ENCODE measurements at places on chromosomes 2 and 18. TPM values are rescaled to one million over a fixed set of nuclear protein-coding genes. Genes with fewer than 3 reads are reported as not detected.

The CLIP4 gene
- total RNA-seq: 51.5 TPM

The UGT1A8 gene
- total RNA-seq: not detected

The B3GNT7 gene
- 1.2 TPM for total RNA-seq

The CDKL4 gene
- 10.1 TPM for total RNA-seq

The OSGEPL1 gene
- 25.6 TPM for total RNA-seq

The SMAD2 gene
- 70.8 TPM for total RNA-seq

The TTN gene
- total RNA-seq: 3.7 TPM

The IL1F10 gene
- total RNA-seq: not detected

The ABCG8 gene
- total RNA-seq: 0.31 TPM

The ZC3H6 gene
- total RNA-seq: 30.4 TPM

The CYP27A1 gene
- 2.8 TPM for total RNA-seq

The ANKRD30B gene
- total RNA-seq: 0.16 TPM

The CYS1 gene
- total RNA-seq: 2.0 TPM

The UGT1A5 gene
- not detected for total RNA-seq

The SLC40A1 gene
- 43.0 TPM for total RNA-seq

The RFX8 gene
- total RNA-seq: 0.47 TPM

The SLC5A6 gene
- total RNA-seq: 15.6 TPM

The CYP27C1 gene
- 2.2 TPM for total RNA-seq

The IL1RN gene
- total RNA-seq: not detected

The SAG gene
- not detected for total RNA-seq

The DAPL1 gene
- not detected for total RNA-seq

The ESPNL gene
- 0.16 TPM for total RNA-seq

The GPR55 gene
- total RNA-seq: not detected

The GPBAR1 gene
- total RNA-seq: not detected

The SP140L gene
- 0.47 TPM for total RNA-seq

The KCTD1 gene
- 22.8 TPM for total RNA-seq
